ENCODE measurements at places on chromosomes 7 and 10. TPM values are rescaled to one million over a fixed set of nuclear protein-coding genes. Genes with fewer than 3 reads are reported as not detected.

PALD1 gene
- 6.7 TPM for total RNA-seq

- DNase-seq = no peak
These were observed 122.7 kb downstream of the AOAH start for GRCh38 chr7:36601601-36602000.

GRCh38 chr10:22708772-22709171 is 5.6 kb downstream of the PIP4K2A start:
- DNase-seq = no peak

- DNase-seq = no peak
These were observed 697 bp upstream of the SNX13 start for GRCh38 chr7:17940951-17941431.

DNA sequence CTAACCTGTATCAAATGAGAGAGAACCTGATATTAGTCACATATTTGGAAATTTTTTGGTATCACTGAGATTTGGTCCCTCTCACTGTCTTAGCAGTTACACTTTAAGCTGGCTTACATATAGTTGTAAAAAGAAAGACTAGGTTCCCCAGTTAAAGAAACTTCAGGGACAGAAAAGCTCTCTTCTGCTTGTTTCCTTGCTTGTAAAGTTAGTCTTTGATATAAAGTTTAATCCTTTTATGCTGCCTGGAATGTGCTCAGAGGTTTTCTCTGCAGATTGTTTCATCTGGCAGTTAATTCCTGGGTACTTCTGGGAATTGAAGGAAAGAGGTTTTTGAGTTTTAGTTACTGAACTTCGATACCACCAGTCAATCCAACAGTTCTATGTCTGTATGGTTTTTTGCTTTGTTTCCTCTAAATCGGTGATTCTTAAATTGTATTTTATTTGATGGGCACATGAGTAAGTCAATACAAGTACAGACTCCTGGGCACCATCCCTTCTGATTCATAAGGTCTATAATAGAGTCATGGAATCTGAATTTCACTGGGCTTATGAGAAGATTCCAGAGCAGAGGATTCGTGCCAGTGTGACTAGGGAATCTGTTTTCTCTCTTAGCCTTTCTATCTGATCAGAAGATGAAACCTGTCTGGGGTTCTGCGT is 1080.9 kb upstream of the C7orf33 start:
- no peak for DNase-seq

KCNH2 gene
- 148 TPM for total RNA-seq

DNA sequence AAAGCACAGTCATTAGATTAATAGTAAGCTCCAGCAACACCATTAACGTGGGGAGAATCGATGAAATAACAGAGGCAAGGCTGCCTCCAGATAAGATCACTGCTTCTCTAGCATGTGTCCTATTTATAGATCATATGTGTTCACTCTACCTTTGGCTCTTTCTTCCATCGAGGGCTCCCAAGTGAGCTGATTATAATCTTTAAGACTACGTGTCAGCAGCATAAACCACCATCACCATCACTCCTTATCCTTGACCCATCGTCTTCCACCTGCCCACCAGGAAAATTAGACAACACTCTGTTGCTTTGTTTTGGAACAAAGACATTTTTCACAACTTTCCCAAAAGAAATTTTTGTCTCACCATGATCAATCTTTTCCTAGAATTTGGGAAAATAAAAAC is 71.2 kb upstream of the CARD11 start:
- no peak for DNase-seq

GRCh38 chr10:71985542-71986250 is 21.5 kb downstream of the CHST3 start:
- peak; percentile 57 for DNase-seq

DNA sequence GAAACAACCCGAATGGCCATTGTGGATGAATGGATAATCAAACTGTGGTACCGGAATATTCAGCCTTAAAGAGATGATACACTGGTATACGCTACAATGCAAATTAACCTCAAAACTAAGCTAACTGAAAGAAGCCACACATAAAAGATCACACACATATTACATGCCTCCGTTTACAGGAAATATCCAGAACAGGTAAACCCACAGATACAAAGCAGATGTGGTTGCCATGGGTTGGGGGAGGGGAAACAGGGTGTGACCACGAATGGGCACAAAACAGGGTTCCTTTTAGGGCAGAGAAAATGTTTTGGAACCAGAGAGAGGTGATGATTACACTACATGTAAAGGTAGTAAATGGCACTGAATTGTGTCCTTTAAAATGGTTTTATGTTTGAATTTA is 16.6 kb downstream of the ESYT2 start:
- no peak for DNase-seq

DNA sequence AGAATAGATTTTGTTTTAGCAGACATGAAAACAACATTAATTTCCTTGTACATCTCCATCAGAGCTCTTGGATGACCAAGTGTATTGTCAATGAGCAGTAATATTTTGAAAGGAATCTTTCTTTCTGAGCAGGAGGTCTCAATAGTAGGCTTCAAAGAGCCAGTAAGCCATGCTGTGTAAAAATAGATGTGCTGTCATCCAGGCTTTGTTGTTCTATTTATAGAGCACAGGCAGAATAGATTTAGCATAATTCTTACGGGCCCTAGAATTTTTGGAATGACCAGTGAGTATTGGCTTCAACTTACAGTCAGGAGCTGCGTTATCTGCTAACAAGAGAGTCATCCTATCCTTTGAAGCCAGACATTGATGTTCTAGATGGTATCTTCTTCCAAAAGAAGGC is 19.0 kb downstream of the MINPP1 start:
- DNase-seq = no peak

- DNase-seq = no peak
These were observed 13.5 kb upstream of the HIPK2 start for GRCh38 chr7:139791316-139791715.

AKR1C4 gene
- total RNA-seq = not detected

ATG9B gene
- total RNA-seq = not detected

CADPS2 gene
- total RNA-seq = 11.8 TPM

NAMPT gene
- total RNA-seq = 294 TPM

DNA sequence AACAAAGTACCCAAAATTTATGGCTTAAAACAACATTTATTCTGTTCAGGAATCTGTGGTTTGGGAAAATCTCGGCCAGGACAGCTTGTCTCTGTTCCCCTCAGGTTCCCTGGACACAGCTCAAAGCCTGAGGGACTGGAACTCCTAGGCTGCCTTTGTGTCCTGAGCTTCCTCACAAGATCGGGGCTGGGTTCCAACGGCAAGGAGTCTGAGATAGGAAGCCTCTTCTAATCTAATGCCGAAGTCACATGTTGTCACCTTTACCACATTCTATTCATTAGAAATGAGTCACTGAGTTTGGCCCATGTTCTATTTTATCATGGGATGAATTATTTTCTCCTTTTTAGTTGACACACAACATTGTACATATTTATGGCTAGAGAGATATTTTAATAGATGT is 80.5 kb downstream of the ANKRD26 start:
- no peak for DNase-seq
